ENCODE measurements at places on chromosomes 13 and 19. TPM values are rescaled to one million over a fixed set of nuclear protein-coding genes. Genes with fewer than 3 reads are reported as not detected.

Gene CABP5
- not detected for total RNA-seq

Gene IRGC
- total RNA-seq: not detected

Gene NMRK2
- total RNA-seq: not detected

Gene HMG20B
- total RNA-seq: 66.7 TPM

Gene ZSCAN18
- total RNA-seq: 1.4 TPM

Gene TSSK6
- total RNA-seq: 1.6 TPM

Gene PRRG2
- 0.94 TPM for total RNA-seq

Gene KLK11
- total RNA-seq: not detected

Gene KLK12
- not detected for total RNA-seq

Gene FFAR1
- not detected for total RNA-seq

Gene KCNJ14
- 1.7 TPM for total RNA-seq

Gene SRRM5
- 0.98 TPM for total RNA-seq

Gene PLIN4
- 0.19 TPM for total RNA-seq

Gene KLK10
- 0.49 TPM for total RNA-seq

Gene FSD1
- total RNA-seq: 8.6 TPM

Gene TEAD2
- 20.4 TPM for total RNA-seq

Gene GNG8
- total RNA-seq: not detected
